ENCODE measurements at places on chromosomes 6 and 20.

DNA sequence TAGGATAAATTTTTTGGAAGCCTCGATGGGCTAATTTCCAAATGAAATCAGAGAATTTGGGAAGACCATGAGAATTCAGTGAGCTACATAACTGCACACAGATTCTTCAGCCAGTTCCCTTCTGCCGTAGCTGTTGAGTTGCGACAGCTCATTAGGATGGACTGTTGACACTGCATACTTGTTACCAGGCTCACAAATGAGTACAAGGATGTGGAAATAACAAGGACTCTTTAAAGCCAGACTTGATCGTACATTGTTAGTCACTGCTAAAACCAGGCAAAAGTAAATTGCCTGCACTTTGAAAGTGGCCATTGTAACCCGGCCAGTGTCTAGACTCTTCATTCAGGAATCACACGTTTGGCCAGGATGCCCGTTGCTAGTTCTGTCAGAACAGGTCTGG is 37.0 kb downstream of the NDUFAF5 start:
- DNase-seq = no peak

DNA sequence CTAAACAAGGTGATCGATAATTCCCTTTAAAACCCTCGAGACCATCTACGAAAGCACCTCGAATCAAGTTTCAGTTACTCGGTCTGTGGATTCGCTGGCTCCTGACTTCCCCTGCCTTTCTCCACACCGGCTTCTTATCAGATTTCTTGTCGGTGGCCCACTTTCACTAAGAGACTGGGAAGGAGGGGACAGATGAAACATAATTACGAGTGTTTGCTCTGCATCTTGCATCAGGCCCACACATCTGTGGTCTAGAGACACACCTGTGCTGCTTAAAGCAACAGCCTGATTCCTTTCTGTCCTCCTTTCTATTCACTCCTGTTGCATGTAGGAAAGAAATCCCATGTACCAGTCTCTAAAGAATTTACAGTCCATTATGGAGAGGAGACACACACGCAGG is 37.7 kb downstream of the INSM1 start:
- DNase-seq = no peak

DNA sequence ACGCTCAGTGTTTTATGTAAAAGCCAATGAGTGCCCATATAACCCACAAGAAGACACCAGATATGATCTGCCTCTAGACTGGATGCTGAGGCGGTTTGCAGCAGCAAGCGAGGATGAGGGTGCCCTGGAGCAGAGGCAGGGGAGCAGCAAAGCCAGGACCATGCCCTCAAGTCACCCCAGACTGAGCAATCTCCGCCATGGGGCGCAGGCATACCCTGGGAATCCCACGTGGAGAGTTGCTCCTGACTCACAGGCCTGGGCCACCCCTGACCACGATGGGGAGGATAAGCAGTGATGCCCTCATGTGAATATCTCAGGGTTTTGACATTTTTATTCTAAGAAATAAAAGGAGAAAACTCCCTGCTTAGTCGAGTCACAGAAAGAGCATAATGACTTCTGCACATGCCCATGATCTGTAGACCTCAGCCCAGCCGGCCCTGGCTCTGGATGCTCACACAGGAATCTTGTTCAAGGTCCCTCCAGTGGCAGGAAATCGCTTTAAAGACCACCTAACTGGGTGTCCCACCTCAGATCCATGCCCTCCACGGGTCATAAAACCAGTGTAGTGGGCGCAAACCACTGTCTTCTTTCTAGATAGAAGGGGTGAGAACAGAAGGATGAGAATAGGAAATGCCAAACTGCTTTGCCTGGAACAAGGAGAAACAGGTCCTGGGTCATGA is 138.3 kb upstream of the SNX9 start:
- DNase-seq = no peak

DNA sequence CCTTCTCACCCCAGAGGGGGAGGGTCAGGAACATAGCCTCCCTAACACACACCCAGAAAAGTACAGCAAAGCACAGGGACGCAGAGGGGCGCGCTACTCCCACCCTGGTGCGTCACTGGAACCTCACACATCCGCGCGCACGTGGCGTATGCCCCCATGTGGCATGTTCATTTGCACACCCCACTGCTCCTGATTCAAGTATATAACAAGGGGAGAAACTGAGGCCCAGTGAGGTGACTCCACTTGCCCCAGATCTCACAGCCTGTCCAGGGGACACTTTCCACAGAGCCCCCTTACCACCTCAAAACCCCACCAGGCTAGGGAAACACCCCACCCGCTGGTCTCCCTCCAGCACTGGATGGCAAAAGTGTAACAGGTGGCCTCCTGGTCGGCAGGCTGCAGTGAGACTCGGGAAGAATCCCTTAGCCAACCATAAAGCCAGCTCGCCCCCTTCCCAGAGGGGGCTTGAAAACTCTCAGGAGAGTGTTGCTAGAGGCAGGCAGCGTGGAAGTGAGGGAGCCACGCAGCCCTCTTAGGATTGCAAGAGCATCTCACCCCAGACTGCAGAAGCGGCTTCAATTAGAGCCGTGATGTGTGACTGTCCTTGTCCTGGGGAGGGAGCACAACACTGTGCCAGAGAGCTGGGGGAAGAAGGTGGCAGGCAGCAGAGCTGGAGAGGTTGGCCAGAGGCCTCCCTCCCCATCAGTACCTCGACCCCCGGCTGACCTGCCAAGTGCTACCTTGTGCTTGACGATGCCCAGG is at the start of gene GRM4:
Gene GRM4, minus strand, starts transcription at position 67 of the 762 bp plus-strand sequence. CDS start 12,591 bp downstream, outside the sequence.
- DNase-seq = no peak

- DNase-seq = no peak
These were observed 136.7 kb upstream of the RUNX2 start for GRCh38 chr6:45191414-45191813.

- no peak for DNase-seq
These were observed 4.4 kb downstream of the CAPN11 start for GRCh38 chr6:44162876-44163625.

DNA sequence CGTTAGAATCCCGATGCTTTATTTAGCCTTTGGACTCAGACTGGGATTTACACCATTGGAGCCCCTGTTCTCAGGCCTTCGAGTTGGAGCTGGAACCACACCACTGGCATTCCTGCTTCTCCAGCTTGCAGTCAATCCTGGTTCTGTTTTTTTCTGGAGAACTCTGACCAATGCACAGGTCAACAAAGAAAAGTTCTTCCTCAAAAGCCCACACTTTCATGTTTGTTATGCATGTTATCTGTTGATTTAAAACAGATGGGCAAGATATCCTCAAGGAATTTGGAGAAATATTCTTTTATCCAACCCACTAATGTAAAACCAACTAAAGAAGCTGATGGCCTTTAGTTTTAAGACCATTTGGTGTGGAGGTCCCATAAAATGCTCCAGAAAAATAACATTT is 205.7 kb downstream of the ANKRD60 start:
- no peak for DNase-seq

DNA sequence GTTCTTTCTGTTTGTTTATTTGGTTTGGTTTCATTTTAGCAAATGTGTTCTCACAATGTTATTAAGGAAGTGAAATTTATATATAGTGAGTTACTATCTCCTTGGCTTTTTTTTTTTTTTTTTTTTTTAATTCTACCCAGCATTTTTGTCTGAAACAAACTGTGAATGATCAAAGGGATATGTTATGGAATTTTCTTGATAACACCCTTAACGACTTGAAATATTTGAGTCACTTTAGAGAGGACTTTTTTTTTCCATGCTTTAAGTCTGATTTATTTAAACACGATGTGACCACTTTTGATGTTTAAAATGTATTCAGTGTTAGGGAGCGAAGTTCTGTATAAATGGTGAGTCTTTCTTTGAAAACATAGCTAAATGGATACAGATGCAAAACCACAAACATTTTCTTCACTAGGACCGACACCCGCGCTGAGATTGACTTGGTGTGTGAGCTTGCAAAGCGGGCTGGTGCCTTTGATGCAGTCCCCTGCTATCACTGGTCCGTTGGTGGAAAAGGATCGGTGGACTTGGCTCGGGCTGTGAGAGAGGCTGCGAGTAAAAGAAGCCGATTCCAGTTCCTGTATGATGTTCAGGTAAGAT is 149.7 kb downstream of the MTHFD1L start:
- no peak for DNase-seq

DNA sequence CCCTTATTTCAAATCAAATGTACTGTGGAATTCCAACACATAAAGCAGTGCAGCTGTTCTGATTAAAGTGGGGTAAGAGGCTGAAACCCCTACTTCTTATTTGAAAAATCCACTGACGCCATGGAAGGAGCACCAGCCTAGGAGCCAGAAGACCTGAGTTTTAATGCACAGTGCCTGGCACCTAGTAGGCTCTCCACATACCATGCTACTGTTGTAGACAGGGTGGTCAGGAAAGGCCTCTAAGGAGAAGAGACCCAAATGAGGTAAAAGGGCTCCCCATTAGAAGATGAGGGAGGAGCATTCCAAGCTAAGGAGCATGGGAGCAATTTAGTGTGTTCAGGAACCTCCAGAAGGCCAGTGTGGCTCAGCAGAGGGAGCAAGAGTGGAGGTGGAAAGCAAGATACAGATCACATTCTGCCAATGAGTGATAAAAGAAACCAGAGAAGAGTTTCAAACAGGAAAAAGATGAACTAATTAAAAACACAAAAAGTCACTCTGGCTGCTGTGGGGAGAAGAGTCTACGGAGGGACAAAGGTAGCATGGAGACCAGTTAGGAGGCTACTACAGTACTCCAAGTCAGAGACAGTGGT is 11.8 kb upstream of the ZNF76 start:
- DNase-seq = no peak

DNA sequence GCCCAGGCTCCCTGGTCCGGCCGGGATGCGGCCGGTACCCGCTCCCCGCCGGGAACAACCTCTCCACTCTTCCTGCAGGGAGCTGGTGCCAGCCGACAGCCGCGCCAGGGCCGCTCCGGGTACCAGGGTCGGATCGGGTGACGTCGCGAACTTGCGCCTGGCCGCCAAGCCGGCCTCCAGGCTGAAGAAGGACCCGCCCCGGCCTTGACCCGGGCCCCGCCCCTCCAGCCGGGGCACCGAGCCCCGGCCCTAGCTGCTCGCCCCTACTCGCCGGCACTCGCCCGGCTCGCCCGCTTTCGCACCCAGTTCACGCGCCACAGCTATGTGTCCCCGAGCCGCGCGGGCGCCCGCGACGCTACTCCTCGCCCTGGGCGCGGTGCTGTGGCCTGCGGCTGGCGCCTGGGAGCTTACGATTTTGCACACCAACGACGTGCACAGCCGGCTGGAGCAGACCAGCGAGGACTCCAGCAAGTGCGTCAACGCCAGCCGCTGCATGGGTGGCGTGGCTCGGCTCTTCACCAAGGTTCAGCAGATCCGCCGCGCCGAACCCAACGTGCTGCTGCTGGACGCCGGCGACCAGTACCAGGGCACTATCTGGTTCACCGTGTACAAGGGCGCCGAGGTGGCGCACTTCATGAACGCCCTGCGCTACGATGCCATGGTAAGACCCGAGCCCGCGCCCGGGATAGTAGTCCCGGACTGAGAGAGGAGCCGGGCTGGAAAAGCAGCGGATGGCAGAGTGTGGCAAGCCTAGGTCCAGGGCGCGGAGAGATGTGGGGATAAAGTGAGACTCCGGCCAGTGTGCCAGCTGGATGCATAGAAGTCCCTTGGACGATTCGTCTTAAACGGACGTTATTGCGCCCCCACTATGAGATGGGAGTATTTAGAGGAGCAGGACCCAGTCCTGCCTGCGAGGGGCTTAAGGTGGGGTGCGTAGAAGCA is at the start of gene NT5E:
Gene NT5E, plus strand, starts transcription at position 266 of the 942 bp plus-strand sequence. Its CDS starts 57 bp downstream, at position 323.
- DNase-seq = peak; percentile 15

- peak; percentile 48 for DNase-seq
These were observed 1.5 kb downstream of the ARID1B start for GRCh38 chr6:156778454-156779205.

- DNase-seq = no peak
These were observed 146.0 kb downstream of the CEBPB start for GRCh38 chr20:50336661-50337060.

GRCh38 chr6:105881608-105882007 is 204.5 kb upstream of the PRDM1 start:
- no peak for DNase-seq

DNA sequence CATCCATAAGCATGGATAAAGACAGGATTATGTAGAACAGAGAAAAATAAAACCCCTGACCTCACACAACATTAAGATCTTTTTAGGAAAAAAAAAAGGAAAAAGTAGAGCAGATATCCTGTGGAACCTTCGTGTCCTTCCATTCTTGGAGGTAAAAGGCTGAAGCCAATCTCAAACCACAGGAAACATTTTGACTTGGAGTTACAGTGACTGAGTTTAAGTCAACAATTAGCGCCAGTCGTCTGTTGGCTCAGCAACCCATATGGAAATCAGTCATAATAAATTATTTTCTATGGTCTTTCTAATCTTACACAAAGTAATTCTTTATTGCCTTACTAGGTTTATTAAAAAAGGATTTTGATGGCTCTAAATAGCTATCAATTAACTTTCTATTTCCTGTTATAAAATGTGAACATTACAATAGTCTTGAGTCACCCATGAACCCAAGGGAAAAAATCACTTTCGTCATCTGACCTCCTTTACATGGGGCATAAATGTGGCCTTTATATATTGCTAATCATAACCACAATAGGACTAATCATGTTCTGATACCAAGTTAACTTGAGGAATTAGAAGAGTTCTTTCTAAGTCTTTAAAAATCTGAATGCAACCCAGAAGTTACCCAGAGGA is 592.9 kb downstream of the TFAP2B start:
- DNase-seq = no peak

DNA sequence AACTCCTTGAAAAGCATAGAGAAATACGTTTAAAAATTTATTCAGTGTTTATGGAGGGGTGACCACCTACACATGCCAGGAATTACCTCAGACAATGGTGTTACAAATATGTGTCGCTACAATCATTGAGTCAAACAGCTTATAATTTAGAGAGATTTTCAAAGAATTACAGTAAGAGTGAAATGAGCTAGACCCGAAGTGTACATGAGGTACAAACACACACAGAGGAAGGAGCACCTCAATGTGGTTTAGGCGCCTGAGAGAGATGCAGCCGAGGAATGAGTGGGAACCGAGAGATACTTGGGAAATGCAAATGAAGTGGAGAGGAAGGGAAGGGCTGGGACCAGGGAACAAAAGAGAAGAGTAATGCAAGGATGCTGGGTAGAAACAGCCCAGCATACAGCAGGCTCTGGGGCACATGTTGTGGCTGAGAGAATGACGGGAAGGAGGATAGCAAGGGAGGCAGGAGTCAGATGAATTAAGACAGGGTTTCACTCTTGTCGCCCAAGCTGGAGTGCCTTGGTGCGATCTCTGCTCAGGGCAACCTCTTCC is 15.5 kb downstream of the EEF1E1 start:
- no peak for DNase-seq

DNA sequence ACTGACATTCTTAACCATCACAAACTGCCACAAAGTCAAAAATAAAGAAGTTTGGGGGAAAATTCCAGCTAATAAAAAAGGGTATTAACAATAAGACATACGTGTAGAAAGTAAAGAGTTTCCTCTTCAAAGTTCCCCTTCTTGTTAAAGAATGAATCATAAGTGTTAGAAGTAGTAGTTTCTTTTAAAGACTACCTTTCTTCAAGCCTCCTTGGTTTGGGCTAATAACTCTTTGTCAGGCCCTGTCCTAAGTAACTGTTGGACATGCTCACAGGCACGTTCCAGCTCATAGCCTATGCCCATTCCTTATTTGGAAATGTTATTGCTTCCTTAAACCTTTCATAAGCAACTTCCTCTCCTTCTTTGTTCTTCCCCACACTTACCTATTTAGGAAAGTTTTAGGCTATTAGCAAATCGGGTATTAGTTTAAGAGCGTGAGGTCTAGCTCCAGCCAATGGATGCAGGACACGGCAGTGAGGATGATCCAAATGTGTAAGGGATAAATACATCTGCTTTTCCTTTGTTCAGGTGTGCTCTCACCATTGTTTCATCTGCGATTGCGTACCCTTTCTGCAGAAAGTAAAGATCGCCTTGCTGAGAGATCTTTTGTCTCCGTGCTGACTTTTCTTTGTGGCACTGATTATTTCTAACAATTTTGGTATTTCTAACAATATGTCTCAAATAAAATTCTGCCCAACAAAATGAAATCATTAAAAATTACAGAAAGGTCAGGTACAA is 64.9 kb downstream of the CHD6 start:
- no peak for DNase-seq
